ENCODE measurements at places on chromosomes 4 and X.
A peak's percentile ranks its signal among the peaks of the same experiment; 100 is the strongest.

GRCh38 chr4:80532674-80533333, 197.3 kb downstream of the CFAP299 start:
- no peak for DNase-seq

GRCh38 chrX:56975611-56976010, 19.7 kb downstream of the SPIN3 start:
- no peak for DNase-seq

GRCh38 chrX:35276115-35276514, 333.5 kb downstream of the FAM47B start:
- DNase-seq: no peak

- DNase-seq: no peak
These were observed 34.4 kb downstream of the AFAP1 start for GRCh38 chr4:7904952-7905915.

DNA sequence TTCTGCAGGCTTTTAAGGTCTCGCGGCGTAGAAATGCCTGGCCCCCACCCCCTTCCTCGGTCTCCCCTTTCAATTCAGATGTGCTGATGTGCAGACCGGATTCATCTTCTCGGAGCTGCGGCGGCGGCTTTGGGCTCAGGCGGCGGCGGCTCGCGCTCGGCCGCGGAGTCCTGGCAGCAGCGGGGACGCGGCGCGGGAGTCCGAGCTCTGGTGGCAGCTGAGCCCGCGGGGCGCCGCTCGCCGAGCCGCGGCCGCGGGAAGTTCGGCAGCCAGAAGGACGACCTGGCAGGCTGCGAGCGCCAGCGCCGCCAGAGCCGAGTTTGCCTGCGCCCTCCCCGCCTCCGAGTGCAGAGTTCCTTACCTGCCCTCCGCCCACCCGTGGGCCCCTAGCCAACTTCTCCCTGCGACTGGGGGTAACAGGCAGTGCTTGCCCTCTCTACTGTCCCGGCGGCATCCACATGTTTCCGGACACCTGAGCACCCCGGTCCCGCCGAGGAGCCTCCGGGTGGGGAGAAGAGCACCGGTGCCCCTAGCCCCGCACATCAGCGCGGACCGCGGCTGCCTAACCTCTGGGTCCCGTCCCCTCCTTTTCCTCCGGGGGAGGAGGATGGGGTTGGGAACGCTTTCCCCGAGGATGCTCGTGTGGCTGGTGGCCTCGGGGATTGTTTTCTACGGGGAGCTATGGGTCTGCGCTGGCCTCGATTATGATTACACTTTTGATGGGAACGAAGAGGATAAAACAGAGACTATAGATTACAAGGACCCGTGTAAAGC, 448 bp downstream of the TLL1 start:
- no peak for DNase-seq

GRCh38 chr4:125719987-125720386, 405.2 kb downstream of the FAT4 start:
- DNase-seq: no peak

DNA sequence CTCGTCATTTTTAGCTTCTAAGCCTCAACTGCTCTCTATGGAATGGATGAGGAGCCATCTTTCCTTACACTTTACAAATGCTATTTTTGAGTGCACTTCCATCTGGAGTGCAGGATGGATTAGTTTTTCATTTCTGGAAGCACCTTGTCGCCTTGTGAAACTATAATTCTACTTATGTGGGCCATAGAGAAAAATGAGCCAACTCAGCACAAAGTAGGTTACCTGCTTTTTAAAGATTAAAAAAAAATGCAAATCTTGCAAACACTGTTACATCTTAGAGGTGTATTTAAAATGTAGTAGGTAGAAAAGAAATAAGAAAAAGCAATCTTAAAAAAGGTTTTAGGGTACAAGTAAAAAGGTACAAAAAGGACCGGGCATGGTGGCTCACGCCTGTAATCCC, 10.9 kb downstream of the BOD1L1 start:
- no peak for DNase-seq

DNA sequence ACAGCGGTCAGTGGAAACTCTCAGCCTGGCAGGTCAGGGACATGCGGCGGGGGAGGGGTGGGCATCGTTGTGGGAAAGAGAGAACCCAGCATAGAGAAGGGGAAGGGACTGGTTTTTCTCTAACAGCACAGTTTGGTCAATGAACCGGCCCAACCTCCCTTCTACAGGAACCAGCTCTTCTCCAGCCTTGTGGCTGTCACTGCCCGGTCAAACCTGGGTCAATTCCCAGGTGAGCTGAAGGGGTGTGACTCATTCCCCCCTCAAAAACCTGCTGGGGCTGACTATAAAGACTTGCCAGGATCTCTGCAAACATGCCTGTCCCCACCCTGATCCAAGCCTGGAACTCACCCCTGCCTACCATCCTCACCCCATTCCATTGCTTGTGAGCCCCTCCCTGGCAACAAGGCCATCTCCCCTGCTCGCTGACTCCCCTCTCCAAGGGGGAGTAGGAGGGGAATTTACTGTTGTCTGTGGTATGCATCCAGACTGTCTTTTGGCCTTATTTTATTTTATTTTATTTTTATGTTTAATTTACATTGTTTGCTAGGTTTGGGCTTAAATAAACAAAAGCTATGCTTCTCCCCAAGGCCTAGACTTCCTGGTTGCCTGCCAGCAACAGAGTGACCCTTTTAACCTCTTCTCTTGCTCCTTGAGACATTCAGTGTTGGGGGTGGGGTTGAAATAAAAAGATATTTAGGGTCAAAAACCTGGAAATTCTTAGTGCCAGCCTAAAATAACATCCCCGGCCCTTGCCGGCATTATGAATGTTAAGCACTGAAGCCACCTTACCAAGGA, 49.6 kb downstream of the TSC22D3 start:
- DNase-seq: no peak

DNA sequence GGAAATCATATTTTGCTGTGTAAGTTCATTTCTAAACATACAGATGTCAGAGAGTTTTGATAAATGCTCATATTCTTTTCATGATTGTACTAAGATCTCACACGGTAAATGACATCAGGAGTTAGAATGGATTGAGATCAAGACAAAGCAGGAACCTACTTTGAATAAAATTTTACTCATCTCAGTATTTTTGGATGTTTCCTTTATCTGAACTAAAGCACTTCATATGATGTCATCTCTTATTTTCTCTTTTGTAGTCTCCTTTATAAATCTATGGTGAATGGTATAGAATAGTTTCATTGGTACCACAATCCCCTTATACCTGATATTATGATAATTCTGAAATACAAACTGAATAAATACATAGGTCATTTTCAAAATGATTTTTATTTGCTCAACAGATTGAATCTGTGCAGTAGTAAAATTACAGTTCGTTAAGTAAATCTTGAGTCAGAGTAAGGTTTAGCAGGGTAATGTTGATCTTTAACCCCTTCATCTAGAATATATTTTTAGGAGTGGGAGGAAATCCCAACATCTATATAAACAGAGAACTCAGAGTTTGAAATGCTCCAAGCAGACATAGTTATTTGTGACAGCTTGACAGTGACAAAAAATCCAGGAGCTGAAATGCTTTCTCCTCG, 180.0 kb downstream of the MGST2 start:
- DNase-seq: no peak

DNA sequence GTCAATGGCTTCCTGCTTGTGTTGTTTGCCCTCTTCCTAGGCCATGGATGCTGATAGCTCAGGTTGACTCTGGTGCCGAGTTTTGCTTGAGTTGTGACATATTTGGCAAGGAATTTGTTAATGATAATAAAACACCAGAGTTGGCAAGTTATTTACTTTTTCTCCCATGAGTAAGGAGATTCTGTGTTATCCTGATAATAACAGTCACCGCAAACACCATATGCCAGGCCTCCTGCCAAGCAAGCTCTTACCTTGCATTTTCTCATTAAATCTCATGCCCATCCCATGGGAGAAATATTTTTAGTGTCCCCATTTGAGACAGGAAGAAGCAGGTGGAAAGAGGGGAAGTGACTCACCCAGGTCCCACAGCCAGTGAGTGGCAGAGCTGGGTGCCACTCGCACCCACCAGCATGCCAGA, 67.4 kb upstream of the CLCN4 start:
- DNase-seq: no peak

DNA sequence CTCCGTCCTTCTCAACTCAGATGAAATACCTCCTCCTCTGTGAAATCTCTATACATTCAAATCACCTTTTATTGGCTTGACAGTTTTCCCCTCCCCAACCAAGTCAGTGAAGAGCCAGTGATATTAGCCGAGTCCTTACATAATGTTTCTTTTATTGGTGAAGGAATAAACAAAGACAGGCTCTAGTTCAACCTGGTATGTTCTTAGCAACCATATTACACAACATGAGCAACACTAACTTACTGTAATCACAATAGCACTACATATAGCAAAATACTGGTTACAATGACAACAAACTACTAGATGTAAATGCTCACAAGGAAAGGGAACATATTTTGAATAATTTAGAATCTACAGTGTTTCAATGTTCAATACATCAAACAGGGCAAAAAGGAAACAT, 19.9 kb downstream of the DHX15 start:
- DNase-seq: no peak

GRCh38 chr4:184825141-184825895, 450 bp downstream of the ACSL1 start:
- DNase-seq: peak; percentile 22

GRCh38 chr4:183971929-183972490, 66.9 kb downstream of the STOX2 start:
- no peak for DNase-seq

DNA sequence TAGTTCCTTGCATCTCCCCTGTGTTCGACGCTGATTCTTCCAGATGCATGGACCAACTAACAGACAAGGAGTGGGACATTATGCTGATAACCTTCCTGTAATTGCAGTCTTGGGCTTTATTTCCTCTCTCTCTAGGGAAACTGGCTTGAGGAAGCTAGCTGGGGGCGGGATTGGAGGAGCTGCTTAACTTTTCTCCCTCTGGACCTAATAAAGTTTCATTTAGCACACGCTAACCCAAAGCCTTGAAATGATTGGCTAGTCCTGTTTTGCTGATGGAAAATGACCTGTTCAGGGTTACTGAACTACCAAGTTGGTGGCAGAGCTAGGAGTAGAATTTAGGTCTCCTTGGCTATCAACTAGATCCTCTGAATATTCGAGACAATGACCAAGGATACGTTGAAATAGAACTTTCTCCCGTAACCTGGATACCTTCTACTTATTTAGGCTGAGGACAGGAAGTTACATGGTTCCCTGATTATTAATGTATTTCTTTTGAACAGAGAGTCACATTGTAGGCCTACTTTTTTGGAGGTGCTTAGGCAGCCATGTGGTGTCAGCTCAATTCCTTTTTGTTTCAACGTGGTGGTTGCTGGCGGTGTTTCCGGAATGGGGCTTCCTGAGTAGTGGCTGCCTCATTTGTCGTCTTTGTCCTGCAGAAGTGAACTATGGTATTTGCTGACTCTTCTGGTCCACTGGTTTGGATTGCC, 2.0 kb downstream of the PGK1 start:
- DNase-seq: no peak

- no peak for DNase-seq
These were observed 119.1 kb downstream of the SH3RF1 start for GRCh38 chr4:169151671-169152070.

- no peak for DNase-seq
These were observed 172.7 kb upstream of the LCORL start for GRCh38 chr4:18194278-18194677.

- no peak for DNase-seq
These were observed 187.7 kb upstream of the GATB start for GRCh38 chr4:151948351-151949016.

DNA sequence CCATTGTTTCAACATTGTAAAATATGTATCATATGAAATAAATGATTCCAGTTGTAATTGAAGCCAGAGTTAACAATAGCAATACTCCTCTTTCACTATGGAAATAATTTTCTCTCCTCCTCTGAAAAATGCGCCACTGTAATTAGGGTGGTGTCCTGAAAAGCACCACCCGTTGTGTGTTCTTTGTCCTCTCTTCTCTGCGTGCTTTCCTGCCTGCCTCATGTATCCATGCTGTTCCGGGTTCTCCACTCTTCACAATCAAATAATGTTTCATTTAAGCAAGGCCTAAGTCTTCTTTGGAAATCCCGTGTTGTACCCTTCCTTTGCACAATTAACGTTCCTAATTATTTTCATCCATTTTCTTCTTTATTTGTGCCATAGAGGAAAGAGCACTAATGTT, 293.3 kb downstream of the ADGRL3 start:
- DNase-seq: no peak

DNA sequence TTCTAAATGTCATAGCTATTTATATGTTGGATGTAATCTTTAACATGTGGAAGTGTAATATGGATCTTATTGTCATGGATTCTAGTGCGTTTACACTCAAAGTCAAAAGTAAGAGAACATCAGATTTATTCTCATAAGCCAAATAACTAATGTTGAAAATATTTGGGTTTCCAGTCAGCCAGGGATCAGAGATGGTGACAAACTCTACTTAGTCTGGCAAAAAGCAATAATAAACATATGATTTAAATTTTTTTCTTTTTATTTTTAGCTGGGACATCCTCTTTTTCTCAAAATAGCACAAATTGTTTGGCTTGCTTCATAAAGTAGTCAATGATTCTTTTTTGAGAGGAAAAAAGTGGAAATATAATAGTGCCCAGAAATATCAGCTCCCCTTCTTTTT, 392.3 kb downstream of the ARHGAP24 start:
- DNase-seq: no peak

GRCh38 chr4:189001283-189001970, 862.2 kb downstream of the TRIML1 start:
- DNase-seq: no peak

DNA sequence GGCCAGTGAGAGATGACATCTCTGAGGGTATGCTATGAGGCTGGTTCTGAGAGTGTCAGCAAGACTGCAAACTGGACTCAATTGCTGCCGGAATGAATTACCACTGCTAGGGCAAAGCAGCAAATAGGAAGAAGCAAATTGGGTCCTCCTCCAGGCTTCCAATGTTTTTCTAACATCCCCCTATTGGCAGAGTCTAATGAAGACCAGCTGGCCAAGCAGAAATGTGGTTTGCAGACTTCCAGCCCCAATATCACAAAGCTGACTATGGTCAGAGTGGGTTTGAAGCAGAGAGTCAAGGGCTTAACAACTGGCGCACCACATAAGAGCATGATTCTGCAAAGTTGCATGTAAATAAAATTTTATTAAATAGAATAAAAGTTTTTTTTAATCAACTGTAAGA, 225.4 kb upstream of the GLRA2 start:
- no peak for DNase-seq

GRCh38 chr4:174135936-174136406, 147.5 kb downstream of the FBXO8 start:
- DNase-seq: no peak

- DNase-seq: no peak
These were observed 11.2 kb downstream of the CYP4V2 start for GRCh38 chr4:186202490-186203140.

- no peak for DNase-seq
These were observed 400.7 kb downstream of the DCAF12L2 start for GRCh38 chrX:125765347-125765746.

Data from NCI-H510A (cell line).